NCI-H1930 (cell line): ENCODE measurements at places on chromosomes 3 and 15.

DNA sequence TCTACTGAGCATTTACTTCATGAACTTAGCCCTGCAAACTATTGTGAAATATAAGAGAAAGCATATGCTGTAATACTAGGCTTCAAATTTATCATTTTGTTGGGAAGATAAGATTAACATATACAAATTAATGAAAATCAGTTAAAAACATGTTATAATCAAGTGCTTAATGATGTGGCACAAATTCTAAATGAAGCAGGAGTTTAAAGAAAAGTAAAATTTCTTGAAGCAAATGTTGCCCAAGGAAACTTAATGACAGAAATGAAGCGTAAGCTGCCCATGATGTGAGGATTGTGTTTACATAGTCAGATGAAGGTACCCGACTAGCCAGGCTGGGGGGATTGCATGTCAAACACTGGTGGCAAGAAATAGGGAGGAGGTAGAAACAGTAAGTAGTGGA is 103.1 kb upstream of the GAP43 start:
- DNase-seq, result no peak

DNA sequence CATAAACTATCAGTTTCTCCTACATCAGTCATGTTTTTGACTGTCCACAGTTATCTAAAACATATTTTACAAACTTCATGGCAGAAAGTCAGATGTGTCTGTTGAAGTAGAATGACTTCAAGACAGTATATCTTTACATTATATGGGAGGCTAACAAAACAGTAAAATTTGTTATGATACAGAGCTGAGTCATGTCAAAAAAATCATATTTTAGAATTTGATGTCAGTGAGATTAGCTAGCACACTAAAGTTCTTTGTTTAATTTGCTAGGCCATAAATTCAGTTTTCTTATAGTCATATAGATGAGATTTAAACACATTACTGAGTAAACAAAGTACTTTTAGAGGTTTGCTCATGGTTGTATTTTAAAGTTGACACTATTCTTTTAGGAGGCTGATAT is 80.3 kb upstream of the IGSF10 start:
- no peak for DNase-seq

GRCh38 chr3:166388321-166388720 is 551.1 kb upstream of the BCHE start:
- no peak for DNase-seq

DNA sequence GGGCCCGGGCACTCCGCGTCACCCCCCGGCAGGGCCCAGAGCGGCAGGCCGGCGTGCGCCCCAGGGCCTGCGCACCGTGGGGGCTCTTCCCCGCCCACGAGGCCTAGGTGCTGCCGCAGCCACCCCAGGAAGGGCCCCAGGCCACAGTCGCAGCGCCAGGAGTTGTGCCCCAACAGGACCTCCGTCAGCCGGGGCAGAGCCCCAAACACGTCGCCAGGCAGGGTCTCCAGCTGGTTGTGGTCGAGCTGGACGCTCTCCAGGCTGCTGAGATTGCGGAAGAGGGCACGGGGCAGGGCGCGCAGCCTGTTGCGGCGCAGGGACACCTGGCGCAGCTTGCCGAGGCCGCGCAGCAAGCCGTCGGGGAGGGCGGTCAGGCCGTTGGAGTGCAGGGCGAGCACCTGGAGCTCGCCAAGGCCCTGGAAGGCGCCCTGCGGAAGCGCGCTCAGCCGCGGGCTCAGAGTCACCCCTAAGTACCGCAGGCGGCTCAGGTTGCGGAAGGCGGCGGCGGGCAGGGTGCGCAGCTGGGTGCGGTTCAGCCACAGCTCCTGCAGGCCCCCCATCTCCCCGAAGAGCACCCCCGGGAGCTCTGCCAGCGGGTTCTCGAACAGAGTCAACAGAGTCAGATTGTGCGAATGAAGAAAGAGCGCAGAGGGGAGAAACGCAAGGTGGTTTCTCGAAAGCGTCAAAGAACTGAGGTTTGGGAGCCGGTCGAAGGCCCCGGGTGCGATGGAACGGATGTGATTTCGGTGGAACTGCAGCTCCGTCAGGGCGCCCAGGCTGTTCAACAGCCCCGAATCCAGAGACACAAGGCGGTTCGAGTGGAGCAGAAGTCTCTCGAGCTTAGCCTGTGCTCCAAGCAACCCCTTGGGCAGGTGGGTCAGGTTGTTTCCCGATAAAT is 2.0 kb downstream of the GP5 start:
- DNase-seq, result no peak

GRCh38 chr3:132088291-132088690 is 53.5 kb upstream of the CPNE4 start:
- no peak for DNase-seq

DNA sequence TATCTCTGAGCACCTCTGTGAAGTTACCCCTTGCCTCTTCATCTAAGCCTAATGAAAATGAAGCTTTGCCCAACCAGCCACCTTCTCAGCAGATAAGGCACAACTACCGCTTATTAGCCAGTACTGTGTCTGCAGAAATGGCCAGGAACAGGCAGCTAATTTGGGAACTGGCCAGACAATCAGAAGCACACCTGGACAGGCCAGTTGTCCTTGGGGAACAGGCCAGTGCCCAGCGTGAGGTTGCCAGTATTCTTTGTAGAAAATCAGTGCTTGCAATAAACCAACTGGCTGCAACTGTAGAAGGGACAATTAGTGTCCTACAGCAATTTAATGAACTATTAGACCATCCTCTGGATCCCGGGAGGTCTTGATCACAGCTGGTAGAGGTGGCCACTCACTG is 10.4 kb upstream of the TMEM87A start:
- DNase-seq, result no peak

DNA sequence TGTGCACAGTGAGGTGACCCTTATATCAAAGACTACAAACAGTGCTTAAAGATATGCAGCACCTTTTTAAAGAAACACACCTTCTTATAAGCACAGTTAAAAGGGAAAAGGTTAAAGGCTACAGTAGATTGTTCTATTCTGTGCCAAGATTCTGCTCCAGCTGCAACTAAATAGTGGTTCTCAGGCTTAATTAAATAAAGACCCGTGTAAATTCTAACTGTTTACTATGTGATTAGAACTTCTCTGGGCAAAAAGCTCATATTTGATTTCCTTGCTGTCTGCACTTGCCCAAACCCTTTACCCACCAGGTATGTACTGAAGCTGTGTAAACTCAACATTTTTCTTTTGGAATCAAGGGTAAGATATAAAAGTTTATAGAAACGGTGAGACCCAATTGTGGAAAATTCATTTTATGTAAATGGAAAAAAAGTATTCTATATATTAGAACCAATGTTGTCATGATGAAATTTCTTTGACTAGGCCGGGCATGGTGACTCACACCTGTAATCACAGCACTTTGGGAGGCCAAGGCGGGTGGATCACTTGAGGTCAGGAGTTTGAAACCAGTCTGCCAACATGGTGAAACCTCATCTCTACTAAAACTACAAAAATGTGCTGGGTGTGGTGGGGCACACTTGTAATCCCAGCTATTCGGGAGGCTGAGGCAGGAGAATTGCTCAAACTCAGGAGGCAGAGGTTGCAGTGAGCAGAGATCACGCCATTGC is 230.6 kb downstream of the MECOM start:
- DNase-seq, result peak; percentile 32

- no peak for DNase-seq
These were observed 14.8 kb downstream of the FANCD2 start for GRCh38 chr3:10041034-10041433.

DNA sequence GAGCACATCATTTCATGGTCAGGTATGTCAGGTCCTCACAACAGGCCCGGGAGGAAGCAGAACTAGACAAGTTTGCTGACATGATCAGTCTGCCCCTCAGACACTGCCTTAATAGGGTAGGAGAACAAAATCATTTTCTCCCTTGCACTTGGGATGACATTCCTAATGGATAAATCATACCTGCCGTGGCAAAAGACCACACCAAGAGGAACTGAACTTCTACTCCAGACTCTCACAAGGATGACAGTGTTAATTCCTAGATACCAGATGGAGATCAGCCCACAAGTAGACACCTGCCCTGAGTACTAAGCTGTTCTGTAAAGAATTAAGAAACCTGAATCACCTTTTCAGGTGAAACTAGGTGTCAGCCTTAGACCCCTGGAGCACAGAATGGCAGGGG is 19.5 kb downstream of the SIAH2 start:
- DNase-seq, result no peak

- no peak for DNase-seq
These were observed 63.5 kb downstream of the BFSP2 start for GRCh38 chr3:133463347-133463860.

DNA sequence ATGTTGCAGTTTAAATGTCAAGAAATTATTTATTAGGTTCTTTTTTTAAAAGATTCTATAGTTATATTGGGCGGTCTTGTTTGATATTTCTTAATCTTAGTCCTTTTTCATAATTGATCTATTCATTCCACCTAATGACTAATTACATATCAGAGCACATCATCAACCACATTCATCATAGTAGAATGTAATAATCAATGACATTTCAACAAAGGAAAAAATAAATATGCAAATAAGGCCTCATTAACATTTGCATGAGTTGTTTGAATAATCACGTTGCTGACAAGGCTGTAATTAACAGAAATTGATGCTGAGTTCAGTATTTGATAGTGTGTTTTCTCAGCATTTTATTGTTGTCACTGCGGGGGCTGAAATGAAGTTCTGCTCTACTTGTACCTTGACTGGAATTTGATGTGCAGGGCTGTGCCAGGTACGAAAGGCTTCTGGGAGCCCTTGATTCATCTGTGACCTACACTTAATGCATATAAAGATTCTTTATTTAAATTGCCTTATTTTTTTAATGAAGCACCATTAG is 215.7 kb downstream of the TCF12 start:
- no peak for DNase-seq

- DNase-seq, result no peak
These were observed 92.5 kb upstream of the SKOR1 start for GRCh38 chr15:67732671-67733374.

- DNase-seq, result no peak
These were observed 57.0 kb upstream of the CMTM7 start for GRCh38 chr3:32334675-32335074.

- no peak for DNase-seq
These were observed 592.4 kb downstream of the DIPK2A start for GRCh38 chr3:144564011-144564410.

- DNase-seq, result no peak
These were observed 19.2 kb upstream of the KPNA1 start for GRCh38 chr3:122533931-122534334.

DNA sequence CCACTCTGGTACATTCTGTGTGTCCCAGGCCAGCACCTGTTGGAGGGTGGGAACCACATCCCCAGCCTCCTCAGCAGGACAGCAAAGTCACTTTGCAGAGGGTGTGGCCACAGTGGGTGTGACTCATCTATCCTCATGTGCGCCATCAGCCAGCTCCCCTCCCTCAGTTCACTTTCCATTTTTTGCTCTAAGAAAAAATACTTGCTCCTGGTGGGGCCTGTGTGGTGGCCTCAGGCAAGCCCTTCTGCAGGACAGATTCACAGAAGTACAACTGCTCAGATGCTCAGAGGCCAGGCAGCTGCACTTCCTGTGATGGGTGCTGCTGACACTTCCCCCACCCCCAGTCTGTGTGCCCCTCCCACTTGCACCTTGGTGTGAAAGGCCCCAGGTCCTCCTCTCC is 78.3 kb upstream of the ALDH1L1 start:
- no peak for DNase-seq

DNA sequence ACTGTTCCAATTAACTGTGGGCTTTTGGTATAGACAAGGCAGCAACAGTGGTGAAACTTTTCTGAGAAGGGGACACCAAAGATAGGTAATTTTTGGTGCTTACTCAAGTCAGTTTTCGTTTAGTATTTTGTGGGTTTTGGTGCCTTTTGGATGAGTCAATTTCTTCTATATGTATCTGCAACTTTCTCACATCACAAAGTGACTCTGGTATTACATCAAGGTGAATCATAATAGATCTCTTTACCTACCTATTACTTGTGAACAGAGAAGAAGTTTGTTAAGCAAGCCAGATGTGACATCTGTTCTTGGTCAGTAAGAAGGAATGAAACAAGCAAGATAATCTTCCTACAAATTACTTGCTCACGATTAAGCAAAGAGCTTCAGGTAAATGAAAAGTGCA is 732.4 kb upstream of the DPPA4 start:
- DNase-seq, result no peak

GRCh38 chr3:131494706-131495105 is 8.1 kb downstream of the MRPL3 start:
- DNase-seq, result no peak

DNA sequence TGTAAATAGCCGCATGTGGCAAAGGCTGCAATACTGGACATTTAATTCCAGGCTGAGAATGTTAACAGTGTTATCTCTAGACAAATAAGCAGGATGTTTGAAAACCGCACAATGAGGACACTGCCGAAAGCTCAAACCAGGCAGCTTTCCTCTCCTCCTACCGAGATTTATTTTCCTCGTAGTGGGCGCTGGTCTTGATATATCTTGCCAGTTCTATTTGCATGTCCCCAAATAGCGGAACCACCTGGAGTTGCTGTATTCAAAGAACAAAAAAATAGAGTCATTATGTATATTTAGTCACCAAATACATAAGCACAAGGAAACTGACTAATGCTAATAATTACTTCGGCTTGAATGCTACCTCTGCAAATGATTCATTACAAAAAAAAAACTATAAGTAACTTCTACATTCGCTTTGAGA is 46.5 kb downstream of the CYFIP1 start:
- DNase-seq, result no peak

GRCh38 chr15:101177866-101178265 is 74.0 kb downstream of the CHSY1 start:
- DNase-seq, result no peak

- no peak for DNase-seq
These were observed 28.9 kb downstream of the TLNRD1 start for GRCh38 chr15:81029414-81030300.

DNA sequence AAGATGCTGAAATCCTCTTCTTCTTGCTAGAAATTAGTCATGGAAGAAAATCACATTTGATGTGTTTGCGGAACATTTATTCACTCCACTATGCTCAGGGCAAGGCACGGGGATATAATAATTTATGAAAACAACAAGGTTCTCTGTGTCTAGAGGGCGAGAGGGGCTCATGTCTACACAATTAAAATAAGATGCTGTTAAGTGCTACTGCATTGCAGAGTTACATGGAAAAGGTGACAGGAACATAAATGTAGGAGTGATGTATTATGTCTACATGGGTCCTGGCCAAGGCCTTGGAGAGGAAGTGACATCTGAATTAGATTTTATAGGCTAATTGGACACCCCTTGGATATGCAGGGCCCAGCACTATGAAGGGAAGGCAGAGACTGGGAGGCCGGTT is 96.1 kb downstream of the SV2B start:
- no peak for DNase-seq

DNA sequence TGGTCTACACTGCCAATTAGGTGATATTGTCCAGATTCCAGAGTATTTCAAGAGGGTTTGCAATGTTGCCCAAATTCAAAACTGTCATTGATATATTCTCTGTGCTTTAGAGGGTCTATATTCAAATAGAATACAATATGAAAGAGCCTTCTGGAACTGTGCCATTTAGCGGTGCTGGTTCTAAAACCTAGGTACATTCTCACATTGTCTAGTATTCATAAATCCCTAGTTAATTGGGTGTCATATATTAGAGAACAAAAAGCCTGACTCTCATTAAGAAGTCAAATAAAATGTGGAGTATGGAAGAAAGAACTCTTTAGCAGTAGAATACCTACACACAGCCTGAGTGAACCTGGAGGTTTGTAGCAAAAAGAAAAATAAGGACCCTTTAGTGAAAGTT is 447.9 kb downstream of the CNTN6 start:
- DNase-seq, result no peak

- no peak for DNase-seq
These were observed 70.4 kb downstream of the ARPP21 start for GRCh38 chr3:35709691-35710090.

GRCh38 chr15:66635817-66636216 is 66.2 kb upstream of the SMAD6 start:
- no peak for DNase-seq
